Cardiac muscle cell (in vitro differentiated cells and primary cell): ENCODE measurements at places on chromosomes 7 and 10. TPM values are rescaled to one million over a fixed set of nuclear protein-coding genes. Genes with fewer than 3 reads are reported as not detected.

DNA sequence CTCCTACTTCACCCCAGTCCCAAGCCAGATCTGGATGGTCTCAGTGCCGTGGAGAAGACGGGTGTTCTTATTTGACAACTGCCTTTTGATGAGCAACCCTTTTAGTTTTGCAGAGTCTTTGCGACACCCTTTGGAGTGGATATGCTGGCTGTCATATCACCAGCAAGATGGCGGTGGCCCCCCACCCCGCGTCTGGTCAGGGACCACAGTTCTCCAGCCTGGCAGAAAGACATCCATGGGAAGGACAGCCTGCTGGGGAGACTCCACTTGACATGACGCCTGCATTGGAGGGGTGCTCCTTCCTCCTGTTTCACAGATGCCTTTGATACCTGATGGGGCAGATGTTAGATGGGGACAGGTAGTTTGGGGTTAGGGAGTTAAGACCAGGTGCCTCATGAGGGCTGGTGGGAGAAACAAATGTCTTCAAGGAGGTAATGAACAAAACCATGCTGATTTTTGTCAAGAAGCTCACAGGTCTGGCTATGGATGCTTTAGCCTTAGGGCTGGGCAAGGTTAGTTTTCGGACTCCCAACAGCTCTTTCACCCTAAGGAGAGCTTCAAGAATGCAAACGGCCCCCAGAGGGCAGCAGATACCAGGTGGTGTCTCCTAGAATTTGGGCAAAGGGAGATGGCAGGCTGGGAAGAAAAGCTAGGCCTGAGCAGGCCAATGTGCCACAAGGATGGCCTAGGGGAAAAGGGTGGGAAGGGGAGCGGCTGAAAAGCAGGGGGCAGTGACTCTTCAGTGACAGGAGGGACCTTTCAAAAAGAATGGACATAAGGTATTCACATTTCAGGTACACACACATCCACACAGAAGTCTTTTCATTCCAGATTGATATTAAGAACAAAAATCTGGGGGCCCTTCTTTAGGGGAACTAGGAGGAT is 95.2 kb downstream of the CLEC2L start:
- DNase-seq = peak; percentile 48

DNA sequence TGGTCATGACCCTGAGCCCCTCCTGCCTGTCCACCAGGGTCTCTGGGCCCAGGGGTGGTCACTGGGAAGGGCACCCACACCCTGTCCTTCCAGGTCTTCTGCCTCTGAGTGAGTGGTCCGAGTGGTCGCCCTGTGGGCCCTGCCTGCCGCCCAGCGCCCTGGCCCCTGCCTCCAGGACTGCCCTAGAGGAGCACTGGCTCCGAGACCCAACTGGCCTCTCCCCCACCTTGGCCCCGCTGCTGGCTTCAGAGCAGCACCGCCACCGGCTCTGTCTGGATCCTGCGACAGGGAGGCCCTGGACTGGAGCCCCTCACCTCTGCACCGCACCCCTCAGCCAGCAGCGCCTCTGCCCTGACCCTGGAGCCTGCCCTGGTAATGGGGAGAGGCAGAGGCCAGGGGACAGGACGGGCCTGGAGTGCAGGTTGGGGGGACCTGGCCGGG is 13.9 kb upstream of the ZNF862 start:
- DNase-seq = no peak

DNA sequence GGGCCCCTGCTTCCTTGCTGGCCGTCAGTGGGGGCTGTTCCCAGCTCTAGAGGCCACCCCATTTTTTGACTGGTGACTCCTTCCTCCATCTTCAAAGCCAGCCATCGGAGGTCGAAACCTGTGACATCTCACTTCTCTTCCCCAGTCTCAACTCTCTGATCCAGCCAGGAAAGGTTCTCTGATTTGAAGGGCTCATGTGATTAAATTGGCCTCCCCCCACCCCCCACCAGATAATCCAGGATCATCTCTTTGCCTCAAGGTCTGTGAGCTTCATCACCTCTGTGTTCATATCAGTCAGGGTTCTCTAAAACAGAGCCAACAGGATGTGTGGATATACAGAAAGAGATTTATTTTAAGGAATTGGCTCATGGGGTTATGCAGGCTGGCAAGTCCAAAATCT is 5.6 kb upstream of the RAMP3 start:
- DNase-seq = no peak

The CAMK2B gene
- 7.7 and 8.4 TPM in 2 replicates for total RNA-seq

DNA sequence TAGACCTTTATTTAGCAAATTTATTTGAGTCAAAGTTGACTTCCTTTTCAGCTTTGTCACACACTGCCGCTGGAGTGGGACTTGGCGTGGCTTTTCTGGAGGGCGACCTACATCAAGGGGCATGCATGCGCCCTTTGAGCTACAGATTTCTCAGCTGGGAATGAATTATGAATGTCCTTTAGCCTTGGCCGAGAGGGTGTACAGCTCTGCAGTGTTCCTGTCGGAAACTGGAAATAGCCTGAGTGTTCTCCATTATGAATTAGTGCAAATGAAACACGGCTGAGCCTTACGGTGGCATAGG is 79.7 kb downstream of the GLRX3 start:
- no peak for DNase-seq

- peak; percentile 11 for DNase-seq
These were observed 91.8 kb downstream of the PTPRN2 start for GRCh38 chr7:158495786-158496185.

- DNase-seq = no peak
These were observed 224.9 kb upstream of the TMEM229A start for GRCh38 chr7:124257638-124258308.

DNA sequence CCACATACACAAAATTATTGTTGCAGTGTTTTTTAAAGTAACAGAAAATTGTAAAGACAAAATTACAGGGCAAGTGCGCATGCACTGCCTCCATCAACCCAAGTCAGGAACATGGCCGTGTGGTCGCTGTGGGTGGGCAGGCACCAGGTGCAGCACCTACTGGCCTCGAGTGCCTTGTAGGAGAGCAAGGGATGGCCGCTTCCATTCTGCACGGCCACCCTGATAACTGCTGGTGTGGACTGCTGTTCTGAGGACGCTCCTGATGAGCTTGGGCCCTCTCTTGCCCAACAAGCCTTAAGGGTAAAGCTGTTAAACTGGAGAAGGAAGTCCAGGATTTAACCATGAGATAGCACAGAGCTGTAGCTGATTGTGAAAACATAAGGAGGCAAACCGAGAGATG is 124.6 kb upstream of the PPP1R9A start:
- no peak for DNase-seq
